Activated CD8-positive, alpha-beta T cell treated with anti-CD3 and anti-CD28 coated beads for 36 hours (primary cell): ENCODE measurements at places on chromosomes 16 and 17. TPM values are rescaled to one million over a fixed set of nuclear protein-coding genes. Genes with fewer than 3 reads are reported as not detected.
A peak's percentile ranks its signal among the peaks of the same experiment; 100 is the strongest.

TLCD3B gene
- 3.6 TPM for total RNA-seq

RUNDC3A gene
- not detected for total RNA-seq

DNA sequence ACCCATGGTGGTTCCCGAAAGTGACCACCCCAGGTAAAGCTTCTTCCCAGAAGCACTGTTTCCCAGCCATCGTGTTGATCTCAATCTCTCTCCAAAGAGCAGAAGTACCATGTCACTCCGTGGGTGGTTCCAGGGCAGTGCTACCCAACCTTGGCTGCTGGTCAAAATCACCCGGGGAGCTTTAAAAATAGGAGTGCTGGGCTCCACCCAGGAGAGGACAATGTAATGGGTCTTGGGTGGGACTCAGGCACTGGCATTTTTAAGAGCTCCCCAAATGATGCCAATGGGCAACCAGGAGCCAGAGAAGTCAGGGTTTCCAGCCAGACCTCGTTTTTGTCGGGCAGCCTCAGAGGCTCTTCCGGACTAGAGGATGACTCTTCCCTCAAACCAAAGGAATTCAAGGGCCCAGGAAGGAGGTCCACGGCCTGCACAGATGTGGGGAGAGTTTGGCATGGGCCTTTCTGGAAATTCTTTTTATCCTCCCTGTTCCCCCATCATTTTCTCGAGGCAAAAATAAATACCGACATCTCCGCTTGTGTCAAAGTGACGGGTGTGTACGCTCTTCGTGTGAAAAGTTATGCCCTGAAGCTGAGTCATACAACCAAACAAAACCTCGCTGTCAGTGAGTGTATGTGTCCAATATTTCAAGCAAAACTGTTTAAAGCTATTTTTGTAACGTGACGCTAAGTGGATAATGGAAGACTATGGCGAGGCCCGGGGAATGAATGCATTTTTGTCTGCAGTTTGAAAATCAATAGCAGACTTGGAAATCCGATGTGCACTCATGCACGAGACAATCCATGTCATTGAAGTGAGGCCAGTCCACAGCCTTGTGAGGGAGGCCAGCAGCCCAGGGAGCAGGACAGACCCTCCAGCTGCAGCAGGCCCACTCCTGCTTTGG lies 364.1 kb downstream of the FOXL1 start:
- DNase-seq = no peak

AATK gene
- 0.63 TPM for total RNA-seq

DNA sequence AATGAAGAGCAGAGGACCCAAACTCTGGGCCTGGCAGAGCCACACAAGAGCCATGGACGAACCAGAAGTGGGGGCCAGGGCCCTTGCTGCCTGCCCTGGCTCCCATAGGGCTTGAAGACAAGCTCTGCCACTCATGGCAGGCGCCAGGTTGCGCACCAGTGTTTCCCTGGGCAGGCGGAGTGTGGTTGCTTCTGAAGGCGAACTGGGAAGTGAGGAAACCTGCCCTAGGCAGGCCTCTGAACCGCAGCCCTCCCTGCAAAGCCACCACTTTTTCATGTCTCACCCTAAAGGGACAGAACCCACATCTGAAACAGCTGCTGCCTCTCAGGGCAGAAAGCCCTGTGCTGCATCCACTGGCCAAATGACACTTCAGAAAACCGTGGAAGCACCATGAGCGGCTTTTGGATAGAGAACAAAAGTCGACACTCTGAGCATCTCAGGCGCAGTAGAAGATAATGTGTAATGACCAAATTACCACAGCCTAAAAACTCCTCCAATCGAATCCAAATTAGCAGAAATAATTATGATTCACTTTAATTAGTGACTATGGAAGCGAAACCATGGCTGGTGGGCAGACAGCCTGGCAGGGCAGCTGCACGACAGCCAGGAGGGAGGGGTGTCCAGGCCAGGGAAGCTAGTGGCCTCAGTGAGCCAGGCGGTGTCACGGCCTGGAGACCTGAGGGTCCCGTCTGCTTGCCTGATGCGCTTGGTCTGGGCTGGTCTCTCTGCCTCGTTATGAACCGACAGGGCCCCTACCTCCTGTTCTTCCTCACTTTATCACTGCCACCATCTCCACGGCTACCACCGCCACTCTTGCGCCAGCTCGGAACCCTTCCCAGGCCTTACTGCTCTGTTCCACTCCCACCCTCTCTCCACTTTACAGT lies 59.1 kb downstream of the PRMT7 start:
- peak; percentile 70 for DNase-seq

DNA sequence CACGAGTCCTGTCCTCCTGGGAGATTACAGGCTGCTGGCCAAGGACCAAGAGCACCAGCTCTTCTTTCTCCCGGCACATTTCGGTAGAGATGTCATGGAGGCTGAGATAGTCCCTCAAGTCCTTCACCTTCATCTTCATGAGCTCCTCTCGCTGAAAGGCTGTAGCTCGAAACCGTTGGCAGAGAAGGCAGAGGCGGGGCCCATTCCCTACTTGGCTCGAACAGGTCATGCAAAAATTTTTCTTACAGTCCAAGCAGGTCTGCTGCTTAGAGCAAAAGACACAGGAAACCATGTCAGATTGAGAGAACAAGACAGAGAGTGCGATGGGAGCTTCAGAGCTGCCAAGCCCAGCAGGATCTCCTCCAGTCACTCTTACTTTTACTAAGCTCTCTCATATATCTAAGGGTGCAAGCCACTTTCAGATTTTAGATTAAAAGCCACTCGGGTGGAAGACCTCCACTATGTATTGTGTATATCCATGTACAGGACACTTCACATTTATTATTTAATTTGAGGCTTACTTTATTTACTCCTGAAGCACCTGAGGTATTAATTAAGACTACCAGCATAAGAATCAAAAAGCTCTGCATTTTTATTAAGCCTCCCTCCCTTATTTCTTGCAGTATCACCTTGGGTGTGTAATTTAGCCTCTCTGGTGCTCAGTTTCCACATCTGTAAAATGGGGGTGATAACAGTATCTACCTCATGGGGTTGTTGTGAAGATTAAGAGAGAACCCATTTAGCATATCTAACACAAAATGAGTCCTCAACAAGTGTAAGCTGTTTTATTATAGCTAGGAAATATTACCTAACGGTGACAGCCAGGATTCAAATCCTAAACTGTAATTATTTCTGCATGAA lies 41.4 kb downstream of the LIG3 start:
- no peak for DNase-seq

DNA sequence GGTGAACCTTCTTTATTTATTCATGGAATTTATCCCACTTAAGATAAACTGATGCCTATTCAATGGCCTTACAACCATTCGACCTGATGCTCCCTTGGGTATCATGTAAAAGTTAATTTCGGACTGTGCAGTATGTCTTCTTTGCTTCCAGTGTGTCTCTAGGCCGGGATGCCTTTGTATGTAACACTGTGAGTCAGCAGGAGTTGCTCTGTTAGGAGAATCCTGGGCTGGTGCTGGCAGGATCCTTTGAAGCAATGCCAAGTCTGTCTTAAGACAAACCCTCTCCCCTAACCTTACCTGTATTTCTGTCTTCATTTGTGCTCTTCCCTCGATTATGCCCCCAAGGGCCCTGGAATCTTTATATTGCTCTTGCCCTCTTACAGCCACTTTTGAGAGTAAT lies 37.9 kb upstream of the ABCA8 start:
- no peak for DNase-seq

GRCh38 chr17:65029605-65030336 lies 26.8 kb downstream of the GNA13 start:
- DNase-seq = no peak

TMEM238L gene
- total RNA-seq = not detected

DNA sequence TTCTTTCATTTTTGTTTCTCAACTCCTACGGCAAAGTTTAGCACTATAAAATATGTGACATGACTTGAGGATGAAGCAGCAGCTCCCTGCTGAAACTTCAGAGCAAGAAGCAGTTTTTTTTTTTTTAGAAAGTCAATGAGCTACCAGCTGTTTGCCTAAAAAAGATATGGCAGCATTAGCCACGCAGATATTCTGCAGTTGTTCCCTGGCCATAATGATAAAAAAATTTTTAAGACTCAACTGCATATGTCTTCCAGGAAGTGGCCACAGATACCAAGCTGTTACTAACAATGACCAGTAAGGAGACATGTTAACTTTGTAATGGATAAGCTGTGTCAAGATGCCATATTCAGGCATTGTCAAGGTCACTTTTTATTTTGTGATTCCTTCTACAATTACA lies 319.6 kb upstream of the CDH11 start:
- no peak for DNase-seq

DNA sequence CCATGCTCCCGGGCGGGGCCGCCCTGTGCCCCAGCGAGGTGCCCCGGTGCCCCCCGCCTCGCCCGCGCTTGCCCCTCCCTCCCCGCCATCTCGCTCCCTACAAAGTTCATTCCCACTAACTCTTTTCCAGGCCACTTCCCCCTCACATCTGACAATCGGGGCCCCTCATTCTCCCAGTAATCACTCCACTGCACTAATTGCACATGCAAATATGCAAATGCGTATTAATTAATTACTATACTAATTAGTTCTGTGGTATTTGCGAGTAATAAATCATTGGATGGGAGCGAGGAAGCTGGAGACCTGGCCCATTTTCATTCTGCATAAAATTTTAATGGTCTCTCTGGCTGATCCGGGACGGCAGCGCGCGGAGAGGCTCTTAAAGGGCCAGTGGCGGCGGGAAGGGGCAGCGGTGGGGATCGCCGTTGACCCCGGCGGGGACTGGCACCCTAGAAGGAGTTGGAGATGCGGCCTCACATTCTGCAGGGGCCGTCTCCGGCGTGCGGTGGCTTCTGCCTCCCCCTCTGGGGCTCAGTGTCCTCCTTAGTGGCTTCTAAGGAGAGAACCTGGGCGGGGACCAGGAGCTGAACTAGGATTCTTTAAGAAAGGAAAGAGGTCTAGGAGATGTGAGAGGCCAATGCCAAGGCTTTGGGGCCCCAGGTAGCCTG lies 8.4 kb upstream of the PPP1R1B start:
- no peak for DNase-seq
